ENCODE measurements at places on chromosomes 11 and 22.

DNA sequence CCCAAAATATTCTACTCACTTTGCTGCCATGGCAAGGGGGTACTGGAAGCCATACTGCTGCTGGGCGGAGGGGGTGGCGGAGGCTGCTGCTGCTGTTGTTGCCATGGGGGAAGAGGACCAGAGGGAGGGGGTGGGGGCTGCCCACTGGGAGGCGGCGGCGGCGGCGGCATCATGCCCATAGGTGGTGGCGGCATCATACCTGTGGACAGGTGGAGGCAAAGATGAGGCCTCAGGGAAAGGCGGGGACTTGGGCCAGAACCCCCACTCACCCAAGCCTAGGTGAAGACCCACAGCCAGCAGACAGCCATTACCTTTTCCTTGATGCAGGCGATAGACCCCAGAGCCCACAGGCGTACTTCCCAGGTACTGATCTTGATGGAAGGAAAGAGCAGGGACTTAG is 7.1 kb upstream of the PYGM start:
- no peak for DNase-seq

GRCh38 chr22:37292641-37293040 is 10.3 kb downstream of the CYTH4 start:
- DNase-seq: no peak

- no peak for DNase-seq
Measured at GRCh38 chr11:72328366-72329224, 84.6 kb upstream of the PHOX2A start.

DNA sequence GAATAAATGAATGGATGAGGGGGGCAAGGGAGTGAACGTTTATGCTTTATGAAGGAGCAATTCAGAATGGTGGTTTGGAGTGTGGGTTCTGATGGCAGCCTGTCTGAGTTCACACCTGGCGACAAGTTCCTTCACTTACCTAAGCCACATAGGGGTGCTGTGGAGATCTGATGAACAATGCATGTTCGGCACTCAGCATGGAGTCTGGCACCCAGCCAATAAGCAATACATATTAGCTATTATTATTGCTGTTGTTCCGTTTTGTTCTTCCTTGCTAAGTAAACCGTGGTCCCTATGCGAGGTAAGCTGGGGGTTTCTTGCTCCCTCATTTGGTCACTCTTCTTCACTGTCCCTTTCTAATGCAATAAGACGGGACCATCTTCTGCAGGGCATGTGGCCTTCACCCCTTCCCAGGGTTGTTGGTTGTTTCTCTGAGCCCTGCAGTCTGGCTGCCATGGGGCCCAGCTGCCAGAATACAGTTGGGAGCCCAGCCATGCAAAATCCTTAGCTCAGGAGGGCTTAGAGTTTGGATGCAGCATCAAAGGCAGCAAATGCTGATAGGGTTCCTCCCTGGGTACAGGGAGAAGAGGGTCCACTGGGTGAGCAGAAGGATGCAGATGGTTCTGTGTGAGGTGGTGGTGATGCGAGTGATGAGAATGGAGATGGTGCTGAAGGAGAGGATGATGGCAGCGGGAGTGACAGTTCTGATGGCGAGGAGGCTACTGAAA is 6.4 kb upstream of the PKNOX2 start:
- DNase-seq: no peak

GRCh38 chr22:30486661-30487115 is 14.9 kb upstream of the SEC14L3 start:
- DNase-seq: no peak

GRCh38 chr22:18978506-18978905 is 42.4 kb upstream of the PRODH start:
- no peak for DNase-seq

DNA sequence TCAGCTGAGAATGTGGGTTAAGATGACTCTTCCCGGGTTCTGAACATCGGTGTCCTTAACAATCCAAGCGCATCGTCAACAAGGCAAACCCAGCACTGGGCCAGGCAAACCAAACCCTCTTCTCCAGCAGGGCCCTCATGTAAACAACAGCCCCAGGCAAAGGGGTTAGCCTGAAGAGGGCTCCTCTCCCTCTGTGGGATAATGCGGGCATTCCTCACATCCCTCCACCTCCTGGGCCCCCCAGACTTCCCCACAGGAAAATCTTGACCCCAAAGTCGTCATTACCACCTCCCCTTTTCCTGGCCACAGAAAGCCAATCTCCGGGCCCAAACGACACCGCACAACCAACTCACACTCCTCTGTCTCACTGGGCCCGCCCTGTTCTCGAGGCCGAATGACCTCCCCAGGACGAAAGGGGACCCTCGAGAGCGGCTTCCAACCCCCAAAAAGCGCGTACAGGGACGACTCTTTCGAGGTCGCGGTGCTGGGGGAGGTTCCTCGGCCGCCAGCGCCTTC is 566 bp downstream of the DDB1 start:
- no peak for DNase-seq

- DNase-seq: no peak
Measured at GRCh38 chr22:19213001-19213400, 34.5 kb upstream of the SLC25A1 start.

DNA sequence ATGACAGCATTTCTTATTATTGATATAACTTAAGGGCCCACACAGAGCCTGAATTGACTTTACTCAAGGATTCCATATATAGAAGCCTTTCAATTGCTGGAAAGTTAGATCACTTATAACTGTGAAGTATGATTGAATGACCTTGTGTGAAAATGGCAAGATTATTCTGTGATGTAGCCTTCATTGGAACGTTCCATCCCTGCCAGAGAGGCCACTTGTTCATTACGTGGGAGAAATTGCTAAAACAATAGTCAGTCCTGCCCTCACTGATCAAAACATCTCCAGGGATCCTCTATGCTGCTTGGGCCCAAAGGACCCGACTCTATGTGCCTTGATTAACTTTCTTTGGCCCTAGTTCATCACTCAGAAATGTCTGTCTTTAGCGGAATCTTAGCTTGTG is 159.5 kb upstream of the BLID start:
- no peak for DNase-seq

DNA sequence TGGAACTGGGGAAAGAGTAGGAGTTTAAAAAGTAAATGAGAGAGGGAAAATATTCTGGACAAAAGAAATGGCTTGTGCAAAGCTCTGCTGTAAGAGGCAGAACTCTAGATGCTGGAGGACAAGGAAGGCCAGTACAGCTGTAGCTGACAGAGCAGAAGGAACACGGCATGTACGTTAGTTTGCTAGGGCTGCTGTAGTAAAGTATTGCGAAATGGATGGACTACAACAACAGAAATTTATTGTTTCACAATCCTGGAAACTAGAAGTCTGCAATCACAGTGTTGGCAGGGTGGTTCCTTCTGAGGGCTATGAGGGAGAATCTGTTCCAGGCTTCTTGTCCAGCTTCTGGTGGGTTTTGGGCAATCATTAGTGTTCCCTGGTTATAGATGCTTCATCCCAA is 454.4 kb downstream of the NTM start:
- DNase-seq: no peak

Data from progenitor cell of endocrine pancreas (in vitro differentiated cells).